Nucleus accumbens (tissue), 56 donors: ENCODE measurements at places on chromosomes 5 and 9.
A peak's percentile ranks its signal among the peaks of the same experiment; 100 is the strongest.

DNA sequence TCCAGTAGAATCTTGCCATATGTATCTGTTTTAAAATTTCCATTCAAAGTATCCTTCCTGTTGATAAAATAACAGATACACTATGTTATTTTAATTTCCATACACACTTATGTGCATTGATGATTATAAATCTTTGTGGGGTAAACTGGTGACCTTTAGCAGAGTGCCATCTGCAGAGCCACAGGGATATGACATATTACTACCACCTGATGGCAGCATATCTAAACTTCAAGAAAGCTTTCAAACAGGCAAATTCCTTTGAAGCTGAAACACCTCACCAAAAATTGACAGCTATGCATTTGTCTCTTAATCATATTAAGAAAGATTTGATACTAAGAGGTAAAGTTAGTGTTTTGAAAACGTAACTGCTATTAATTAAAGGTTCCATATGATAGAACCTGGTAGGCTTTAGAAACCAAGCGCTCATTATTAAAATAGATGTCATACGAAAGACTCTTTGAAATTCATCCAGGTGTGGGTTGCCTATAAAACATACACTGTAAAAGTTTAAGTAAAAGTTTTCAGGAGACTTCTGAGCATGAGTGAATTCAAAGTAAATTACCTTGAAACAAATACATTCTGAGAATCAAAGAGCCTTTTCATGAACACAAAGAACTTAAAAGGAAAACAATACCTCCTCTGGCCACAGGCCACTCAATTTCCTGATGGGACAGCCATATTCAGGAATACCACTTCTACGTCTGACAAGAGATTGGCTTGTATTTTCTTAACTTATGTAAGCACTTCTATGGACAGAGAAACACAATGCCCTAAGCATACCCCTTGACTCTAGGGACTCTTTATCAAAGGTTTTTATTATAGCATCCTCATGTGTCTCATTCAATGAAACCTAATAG is 93.3 kb downstream of the KIAA0825 start:
- DNase-seq: no peak

DNA sequence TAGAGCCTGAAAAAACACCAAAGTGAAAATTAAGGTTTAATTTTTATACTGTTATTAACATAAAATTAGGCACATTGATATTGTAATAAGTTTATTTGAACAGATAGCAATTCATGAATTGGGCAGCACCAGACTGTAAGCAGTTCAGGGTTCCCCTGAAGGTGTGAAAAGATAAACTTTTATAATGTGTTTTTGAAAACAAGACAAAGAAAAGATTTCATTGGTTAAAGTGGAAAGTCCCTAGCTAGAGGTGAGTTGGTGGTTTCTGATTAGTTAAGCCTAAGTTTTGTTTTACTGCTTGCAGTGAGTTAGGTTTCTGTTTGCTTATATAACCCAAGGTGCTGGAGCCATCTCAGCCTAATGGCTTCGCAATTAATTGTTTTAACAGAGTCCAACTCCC is 96.5 kb upstream of the RPS23 start:
- no peak for DNase-seq

- DNase-seq: no peak
Measured at GRCh38 chr5:178458140-178458539, 132.1 kb downstream of the COL23A1 start.

- DNase-seq: peak; percentile 41
Measured at GRCh38 chr9:106862821-106863720, at the start of gene ZNF462. TSS of gene ZNF462 (plus strand) at chr9:106863166. CDS start at chr9:106923384, 60,218 bp downstream.

GRCh38 chr5:94968507-94969095 is 316.3 kb downstream of the MCTP1 start:
- no peak for DNase-seq

- no peak for DNase-seq
Measured at GRCh38 chr5:149485655-149486615, 65.3 kb downstream of the CSNK1A1 start.

- DNase-seq: no peak
Measured at GRCh38 chr5:1503241-1504068, 20.3 kb downstream of the LPCAT1 start.
